Hematopoietic multipotent progenitor cell treated with erythropoietin and hydrocortisone succinate and interleukin-3 and kit ligand, for 4 days (in vitro differentiated cells): ENCODE measurements at places on chromosomes 12 and 14.
A peak's percentile ranks its signal among the peaks of the same experiment; 100 is the strongest.

DNA sequence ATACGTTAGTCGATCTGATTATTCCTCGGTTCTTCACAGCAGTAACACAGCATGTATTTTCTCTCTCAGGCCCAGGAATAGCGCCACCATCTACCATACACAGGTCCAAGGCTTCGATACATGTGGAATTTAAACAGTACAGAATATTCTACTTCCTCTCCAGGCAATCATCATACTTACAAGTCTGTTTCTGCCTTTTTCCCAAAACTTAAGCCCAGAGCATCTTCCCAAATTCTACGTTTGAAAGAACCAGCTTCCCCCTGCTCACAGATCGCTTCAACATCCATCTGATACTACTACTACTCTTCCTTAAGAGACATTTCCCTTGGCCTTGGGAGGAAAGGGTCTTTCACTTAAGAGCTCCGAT lies 626 bp downstream of the TXNDC16 start:
- peak; percentile 70 for DNase-seq

- no peak for DNase-seq
Observed at GRCh38 chr12:4108803-4109345, 164.7 kb upstream of the CCND2 start.

DNA sequence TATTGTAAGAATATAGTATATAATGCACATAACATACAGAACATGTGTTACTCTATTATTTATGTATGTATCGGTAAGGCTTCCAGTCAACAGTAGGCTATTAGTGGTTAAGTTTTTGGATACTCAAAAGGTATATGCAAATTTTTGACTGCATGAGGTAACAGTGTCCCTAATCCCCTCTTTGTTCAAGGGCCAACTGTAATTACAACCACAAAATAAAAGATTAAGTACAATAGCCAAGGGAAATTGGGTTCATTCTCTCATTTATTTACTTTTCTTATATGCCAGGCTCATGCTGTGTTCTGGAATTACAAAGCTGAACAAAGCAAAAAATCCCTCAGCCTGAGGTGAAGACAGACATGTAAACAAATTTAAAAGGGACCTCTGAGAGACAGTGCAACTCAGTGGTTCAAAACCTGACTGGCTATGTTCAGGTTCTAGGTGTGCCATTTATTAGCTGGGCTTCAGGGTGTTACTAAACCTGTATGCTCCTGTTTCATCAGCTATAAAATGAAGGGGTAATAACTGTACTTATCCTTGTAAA lies 43.4 kb upstream of the TSPAN8 start:
- no peak for DNase-seq

DNA sequence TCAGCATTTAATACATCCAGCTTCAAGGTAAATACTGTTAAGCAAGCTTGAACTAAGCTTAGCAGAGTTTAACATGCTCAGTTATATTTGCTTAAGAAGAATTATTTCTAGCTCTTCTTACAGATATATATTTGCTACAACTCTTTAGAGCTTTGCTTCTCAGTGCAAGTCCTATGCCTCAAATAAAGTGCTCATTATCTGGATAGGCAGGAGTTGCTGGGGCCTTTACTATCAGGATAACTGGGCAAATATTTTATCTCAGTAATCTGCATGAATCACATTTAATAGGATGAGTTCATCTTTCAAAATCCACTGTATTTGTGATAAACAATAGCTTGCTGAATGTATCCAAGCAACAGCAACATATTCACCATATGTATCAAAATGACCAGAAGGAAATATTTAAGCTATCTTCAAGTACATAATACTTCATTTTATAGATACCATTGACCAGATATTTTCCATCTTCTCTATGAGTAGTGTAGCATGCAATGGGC lies 187.6 kb downstream of the NOVA1 start:
- no peak for DNase-seq

GRCh38 chr14:54730156-54730961 lies 163.4 kb downstream of the SAMD4A start:
- peak; percentile 74 for DNase-seq

GRCh38 chr14:97180304-97181200 lies 383.4 kb downstream of the VRK1 start:
- DNase-seq: no peak

DNA sequence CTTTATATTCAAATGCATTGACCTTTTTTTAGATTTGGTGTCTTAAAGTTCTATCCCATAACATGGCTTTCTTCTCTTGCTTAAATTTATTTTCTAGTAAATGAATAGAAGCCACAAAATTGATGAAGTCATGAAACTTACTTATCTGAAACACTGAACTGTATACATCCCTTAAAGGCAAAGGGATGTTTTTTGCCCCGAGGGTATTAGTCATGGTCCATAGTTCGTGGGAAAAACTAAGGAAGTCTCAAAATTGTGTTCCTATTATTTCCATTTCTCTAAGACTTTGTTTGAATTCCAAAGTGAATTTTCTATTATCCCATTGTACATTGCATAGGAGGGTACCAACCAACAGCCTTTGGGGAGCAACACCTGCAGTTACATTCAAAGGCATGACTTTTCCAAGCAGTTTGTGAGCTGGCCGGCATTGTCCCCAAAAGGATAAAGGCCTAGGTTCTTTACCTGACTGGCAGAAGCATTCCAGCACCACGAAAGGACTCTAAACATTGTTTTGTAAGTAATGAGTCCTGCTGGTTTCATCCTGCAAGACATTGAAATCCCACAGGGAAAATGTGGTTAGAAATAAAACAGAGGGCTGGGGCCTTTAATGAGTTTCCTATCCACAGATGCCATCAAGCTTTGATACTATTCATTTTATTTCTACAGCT lies 473.5 kb downstream of the PRKD1 start:
- DNase-seq: no peak

- peak; percentile 76 for DNase-seq
Observed at GRCh38 chr14:71322655-71323250, 415.5 kb downstream of the PCNX1 start.

- DNase-seq: no peak
Observed at GRCh38 chr14:74457565-74457895, 31.5 kb upstream of the SYNDIG1L start.

- DNase-seq: no peak
Observed at GRCh38 chr14:64784006-64784405, 79.8 kb downstream of the PLEKHG3 start.

- no peak for DNase-seq
Observed at GRCh38 chr12:14164266-14164665, 182.9 kb upstream of the GRIN2B start.

DNA sequence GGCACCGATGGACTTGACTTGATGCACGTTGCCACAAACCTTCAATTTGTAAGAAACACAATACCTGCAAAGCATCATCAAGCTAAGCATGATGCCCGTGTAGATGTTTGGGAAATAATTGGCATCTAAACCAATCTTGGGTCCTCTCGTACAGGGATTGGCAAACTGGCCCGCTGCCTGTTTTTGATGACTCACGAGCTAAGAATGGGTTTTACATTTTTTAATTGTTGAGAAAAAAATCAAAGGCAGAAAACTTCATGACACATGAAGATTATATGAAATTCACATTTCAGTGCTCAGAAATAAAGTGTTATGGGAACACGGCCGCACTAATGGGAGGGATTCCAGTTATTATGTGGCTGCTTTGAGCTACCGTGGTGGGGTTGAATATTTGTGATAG lies 10.9 kb downstream of the MTA1 start:
- DNase-seq: no peak

DNA sequence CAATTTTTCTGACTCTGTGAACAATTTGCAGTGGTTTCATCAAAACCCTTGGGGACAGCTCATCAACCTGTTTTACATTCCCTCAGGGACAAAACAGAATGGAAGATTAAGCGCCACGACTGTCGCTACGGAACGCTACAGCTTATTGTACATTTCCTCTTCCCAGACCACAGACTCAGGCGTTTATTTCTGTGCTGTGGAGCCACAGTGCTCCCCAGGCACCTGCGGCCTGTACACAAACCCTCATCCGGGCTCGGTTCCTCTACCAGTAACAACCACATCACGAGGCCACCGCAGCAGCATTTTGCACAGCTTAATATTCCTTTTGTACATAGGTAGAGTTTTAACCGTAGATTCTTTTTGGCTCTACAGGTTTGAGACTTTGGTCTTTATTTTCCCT lies 397.4 kb upstream of the OR4E1 start:
- peak; percentile 87 for DNase-seq

DNA sequence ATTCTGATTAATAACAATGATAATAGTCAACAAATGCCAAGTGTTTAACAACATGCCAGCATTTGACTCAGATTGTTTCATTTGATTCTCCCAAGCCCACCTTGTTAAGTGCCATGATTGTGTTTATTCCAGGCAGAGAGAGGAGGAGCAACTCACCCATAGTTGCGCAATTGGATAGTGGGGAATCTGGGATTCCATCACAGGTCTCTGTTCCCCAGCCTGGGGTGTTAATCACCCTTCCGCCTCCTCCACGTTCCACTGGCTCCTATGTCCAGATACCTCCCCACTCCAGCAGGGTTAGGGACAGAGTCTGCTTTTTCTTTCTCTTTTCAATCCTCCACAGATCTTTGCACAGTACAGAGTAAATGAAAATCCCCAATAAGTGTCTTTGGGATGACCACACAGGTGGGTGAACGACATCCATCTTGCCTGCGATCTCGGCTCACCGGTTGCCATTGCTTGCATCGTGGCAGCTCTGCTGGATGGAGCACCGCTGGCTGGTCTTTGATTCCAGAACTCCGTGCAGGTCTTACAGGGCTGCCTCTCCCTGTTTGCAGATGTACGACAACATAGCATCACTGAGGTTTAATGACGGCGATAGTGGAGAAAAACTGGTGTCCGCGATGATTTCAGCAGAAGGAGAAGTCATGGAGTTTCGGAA lies 78.8 kb downstream of the DNAH10 start:
- DNase-seq: no peak

DNA sequence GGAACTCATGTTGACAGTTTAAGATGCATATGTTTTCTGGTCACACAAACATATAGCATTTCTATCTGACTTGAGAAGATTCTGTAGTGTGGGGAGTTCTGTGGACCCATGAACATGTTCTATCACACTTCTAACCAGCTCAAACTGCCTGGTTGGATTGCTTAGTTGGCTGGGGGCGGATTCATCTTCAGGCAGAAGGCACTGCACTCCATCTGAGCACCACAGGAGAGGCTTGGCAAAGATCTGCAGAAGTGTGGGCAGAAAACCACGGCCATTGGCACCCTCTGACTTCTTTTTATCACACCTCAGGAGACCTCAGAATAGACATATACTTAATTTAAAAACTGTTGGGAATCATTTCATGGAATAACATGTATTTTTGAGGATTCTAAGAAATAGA lies 68.5 kb downstream of the LIN7A start:
- no peak for DNase-seq

DNA sequence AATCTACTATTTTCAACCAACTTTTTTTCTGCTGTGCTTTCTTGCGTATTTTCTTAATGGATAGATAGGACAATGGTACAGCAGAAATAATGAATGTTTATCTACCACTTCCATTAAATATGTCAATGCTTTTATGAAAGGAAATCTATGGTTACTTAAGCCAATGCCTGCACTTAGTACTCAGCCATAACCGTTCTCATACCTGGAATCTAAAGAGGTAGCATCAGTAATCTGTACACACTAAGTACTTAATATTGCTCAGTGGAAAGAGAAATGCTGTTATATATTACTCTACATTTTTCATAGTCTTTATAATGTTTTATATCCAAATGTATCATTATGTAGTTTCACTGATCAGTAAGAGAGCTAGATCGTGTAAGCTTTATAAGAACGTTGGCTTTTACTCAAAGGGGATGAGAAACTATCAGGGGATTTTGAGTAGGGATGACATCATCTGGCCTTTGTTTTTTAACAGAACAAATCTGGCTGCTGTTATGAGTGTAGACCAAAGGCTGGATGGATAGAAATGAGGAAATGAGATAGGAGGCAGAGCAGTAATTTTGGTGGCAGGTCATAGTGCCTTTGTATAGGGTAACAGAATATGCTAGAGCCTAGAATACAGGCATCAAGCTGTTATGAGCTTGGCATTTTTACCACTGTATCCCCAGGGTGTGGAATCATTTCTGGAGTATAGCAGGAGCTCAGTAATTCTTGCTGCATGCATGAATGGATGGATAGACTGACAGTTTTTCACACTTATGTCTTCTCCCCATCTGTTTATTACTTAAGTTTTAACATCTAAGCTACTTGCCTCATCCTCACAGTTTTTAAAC lies 34.0 kb downstream of the ALG10B start:
- DNase-seq: no peak

- DNase-seq: peak; percentile 89
Observed at GRCh38 chr14:102437997-102438915, 71.3 kb downstream of the ANKRD9 start.

DNA sequence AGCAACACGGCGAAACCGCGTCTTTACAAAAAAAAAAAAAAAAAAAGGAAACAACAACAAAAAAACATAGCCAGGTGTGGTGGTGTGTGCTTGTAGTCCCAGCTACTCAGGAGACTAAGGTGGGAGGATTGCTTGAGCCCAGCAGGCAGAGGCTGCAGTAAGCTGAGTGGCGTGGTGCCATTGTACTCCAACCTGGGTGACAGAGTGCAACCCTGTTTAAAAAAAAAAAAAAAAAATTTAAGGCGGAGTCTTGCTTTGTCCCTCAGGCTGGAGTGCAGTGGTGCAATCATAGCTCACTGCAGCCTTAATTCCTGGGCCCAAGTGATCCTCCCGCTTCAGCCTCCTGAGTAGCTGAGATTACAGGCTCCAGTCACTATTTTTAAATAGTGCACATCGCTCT lies 18.2 kb upstream of the FIGNL2 start:
- DNase-seq: peak; percentile 14

GRCh38 chr12:42143452-42144157 lies 1.1 kb downstream of the GXYLT1 start:
- peak; percentile 54 for DNase-seq

- peak; percentile 68 for DNase-seq
Observed at GRCh38 chr12:51217133-51217967, 512 bp downstream of the POU6F1 start.

DNA sequence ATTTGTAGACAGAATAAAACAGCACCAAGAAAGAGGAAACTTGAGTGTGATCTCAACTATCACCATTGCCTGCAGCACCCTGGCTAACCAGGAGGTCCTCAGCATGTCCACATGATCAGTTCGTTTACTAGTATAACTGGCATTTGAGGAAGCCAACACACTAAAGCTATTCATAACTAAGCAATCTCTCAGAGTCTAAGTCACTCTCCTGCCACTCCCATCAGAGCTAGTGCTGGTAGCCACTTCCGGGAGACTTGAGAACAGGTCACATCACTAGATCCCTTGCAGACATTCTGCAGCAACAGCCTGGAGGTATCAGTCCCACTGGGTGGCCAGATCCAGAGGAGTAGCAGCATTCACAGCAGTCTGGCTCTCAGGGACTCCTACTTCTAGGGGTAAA lies 352.9 kb upstream of the OR4E1 start:
- peak; percentile 28 for DNase-seq

DNA sequence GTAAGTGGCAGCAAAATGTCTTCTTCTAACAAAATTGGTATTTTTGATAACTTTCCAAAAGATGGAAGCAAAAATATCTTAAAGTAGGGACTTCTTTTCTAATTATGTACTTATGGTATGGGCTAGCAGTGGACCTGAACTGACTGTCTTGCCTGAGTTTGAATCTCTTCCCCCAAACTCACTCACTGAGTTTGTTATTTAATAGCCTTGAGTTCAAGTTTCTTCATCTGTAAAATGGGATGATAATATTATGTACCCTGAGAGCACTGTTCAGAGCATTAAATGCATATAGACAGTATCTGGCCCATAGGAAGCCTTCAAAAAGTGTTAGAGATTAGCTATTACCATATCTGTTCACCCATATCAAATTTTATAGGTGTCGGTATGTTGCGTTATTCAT lies 210.4 kb upstream of the NUDT4 start:
- DNase-seq: no peak
